CD4-positive, CD25-positive, alpha-beta regulatory T cell (primary cell): ENCODE measurements at places on chromosomes 2 and 18. TPM values are rescaled to one million over a fixed set of nuclear protein-coding genes. Genes with fewer than 3 reads are reported as not detected.

GKN1 gene
- polyA plus RNA-seq, result not detected

CHST9 gene
- polyA plus RNA-seq, result not detected

CROCC2 gene
- polyA plus RNA-seq, result not detected

RSAD2 gene
- polyA plus RNA-seq, result 4.6 TPM

ABCG5 gene
- not detected for polyA plus RNA-seq

TSPYL6 gene
- not detected for polyA plus RNA-seq

IL37 gene
- polyA plus RNA-seq, result not detected

CNGA3 gene
- polyA plus RNA-seq, result not detected

- peak; percentile 82 for DNase-seq
These were observed 96.0 kb upstream of the TTC39C start for GRCh38 chr18:23918395-23919032.

GRCh38 chr2:29290293-29291047 is 175.3 kb downstream of the CLIP4 start:
- DNase-seq, result no peak

DNA sequence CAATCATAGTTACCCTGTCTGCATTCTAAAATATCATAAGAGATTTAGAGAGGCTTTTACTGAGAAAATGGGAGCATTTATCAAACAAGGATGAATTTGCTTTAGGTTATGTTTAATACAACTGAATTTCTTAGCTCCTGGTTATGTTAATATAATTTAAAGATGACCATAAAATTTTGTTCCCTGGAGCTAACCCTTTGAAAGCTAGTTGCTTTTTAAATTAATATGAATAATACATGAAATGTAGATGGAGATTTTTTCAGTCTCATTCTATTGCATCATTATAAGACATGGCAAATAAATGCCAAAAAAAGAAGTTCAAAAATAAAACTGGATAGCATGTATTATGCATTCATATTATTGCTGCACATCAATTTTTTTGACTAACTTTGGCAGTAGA is 344.1 kb upstream of the NXPH2 start:
- no peak for DNase-seq

- DNase-seq, result peak; percentile 73
These were observed 8.5 kb upstream of the SPATA3 start for GRCh38 chr2:230987137-230988020.

DNA sequence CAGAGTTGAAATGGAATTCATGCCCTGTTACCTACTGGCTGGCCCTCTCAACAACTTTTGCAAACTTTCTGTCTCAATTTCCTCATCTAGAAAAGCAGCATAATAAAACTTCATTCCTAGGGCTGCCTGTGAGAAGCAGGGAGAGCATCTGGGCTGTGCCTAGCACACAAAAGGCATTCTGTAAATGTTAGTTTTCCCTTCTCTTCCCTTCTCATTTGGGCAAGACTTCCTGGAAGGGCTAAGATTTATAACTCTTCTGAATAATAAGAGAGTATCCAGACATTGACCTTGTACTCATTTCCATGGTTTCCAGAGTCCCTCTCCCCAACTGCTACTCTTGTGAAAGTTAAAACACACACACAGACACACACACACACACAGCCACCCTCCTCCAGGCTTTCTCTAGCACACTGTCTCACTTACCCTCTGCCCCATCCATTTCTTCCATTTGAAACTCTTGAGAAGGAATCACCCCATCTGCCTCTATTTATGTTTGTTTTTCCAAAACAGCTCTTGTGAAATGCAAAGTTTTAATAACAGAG is 302.1 kb downstream of the SMAD2 start:
- DNase-seq, result no peak

- no peak for DNase-seq
These were observed 4.8 kb upstream of the MALL start for GRCh38 chr2:110120171-110121051.

GRCh38 chr2:57181315-57182038 is 865.1 kb upstream of the VRK2 start:
- DNase-seq, result no peak

DNA sequence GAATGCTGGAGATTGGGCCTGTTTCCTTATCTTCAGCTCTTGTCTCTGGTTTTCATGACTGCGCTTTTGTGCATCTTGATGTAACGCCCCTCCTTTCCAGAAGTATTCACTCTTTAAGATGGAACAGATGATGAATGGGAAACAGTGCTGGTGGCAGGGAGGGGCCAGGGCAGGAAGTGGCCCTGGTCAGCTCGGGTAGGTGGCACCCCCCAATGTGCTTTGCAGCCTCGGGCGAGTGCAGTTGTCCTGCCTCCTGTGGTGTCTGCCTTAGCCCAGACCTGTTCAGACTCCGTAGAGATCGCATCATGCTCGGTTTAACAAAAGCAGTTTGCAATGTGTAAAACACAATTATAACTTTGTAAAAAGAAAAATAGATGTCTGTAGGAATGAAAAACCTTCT is 17.0 kb upstream of the MGAT4A start:
- no peak for DNase-seq

DNA sequence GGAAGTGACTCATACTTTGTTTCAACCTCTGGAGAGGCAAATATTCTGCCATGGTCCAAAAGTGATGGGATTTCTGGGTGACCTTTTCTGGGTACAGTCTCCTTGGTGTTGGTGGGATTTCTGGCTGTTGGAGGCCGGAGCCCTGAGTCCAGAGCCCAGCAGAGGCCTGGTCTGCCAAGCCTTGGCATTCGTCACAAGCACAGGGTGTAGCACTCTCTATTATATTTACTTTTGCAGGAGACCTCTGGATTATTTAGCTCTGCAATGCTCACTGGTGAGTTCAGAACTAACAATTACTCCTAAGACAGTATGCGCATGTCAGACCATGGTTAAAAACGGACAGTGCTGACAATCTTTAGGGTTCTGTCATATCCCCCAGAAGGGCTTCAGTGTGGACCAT is 201.6 kb upstream of the TWIST2 start:
- no peak for DNase-seq

GRCh38 chr2:144512891-144513351 is 7.0 kb downstream of the ZEB2 start:
- DNase-seq, result no peak
